ENCODE measurements at places on chromosomes 5 and 9.

- DNase-seq = no peak
- H3K27ac ChIP-seq = no peak overlapping the region
- no peaks in the 10 kb centered on the region for H3K36me3 ChIP-seq
- no peaks in the 10 kb centered on the region for H3K4me1 ChIP-seq
Measured at GRCh38 chr5:120306303-120306702, 157.8 kb upstream of the PRR16 start.

DNA sequence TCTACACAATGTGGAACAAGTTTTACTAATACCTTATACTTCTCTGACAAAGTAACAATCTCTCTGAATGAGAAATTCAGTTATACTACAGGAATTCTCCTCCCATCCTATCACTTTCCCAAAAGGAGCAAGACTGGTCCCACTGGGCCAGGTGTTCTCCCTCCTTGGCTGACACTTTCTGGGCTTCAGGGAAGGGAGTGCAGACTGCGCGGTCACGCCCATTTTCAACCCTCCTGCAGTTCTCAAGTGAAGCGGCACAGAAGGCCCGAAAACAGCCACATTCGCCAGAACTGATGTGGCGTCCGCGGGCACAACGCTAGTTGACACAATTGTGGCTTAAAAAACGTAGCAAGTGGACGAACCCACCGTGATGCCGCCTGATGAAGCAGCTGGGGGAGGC lies 603 bp downstream of the SAXO1 start:
- H3K4me3 ChIP-seq = no peak overlapping the region
- DNase-seq = no peak
- H3K36me3 ChIP-seq = no peaks in the 10 kb centered on the region

DNA sequence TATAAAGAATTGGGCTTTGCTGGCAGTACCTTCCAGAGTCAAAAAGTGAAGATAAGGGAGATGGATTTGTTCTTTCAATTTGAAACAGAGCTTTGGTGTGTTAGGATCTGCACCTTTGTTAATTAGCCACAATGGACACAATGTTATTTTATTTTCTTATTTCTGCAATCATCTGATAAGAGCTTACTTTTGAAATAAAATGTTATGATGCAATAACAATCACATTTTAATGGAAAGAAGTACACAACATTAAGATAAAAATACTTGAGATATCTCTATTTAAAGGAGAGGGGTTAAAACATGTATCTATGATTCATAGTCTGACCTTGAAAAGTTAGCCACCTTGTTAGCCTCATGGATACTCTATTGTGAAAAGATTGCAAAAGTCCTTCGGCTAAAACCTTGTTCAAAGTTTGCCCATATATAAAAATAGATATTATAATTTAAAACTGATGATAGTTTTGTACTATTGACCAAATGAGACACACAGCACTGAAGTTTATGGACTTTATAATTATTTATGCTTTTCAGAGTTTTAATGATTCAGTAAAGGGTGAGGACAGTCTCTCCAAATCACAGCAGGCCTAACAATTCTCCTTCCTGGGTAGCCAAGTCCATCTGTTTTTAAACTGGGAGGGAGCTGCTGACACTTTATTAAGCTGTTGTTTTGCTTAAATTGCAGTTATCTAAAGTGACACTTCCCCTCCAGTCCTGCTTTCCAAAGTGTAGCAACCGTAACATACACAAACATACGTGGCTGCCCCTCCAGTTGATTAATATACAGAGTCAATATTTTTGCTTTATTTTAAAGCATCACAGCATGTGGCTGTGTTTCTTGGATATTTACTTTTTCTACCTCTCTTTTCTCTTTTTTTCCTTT lies 47.6 kb upstream of the DAP start:
- no peak overlapping the region for H3K27ac ChIP-seq
- peaks cover 7% of the 10 kb centered on the region for H3K4me1 ChIP-seq
- no peaks in the 10 kb centered on the region for H3K27me3 ChIP-seq
- no peak for DNase-seq
- no peaks in the 10 kb centered on the region for H3K36me3 ChIP-seq
- no peak overlapping the region for H3K4me3 ChIP-seq

DNA sequence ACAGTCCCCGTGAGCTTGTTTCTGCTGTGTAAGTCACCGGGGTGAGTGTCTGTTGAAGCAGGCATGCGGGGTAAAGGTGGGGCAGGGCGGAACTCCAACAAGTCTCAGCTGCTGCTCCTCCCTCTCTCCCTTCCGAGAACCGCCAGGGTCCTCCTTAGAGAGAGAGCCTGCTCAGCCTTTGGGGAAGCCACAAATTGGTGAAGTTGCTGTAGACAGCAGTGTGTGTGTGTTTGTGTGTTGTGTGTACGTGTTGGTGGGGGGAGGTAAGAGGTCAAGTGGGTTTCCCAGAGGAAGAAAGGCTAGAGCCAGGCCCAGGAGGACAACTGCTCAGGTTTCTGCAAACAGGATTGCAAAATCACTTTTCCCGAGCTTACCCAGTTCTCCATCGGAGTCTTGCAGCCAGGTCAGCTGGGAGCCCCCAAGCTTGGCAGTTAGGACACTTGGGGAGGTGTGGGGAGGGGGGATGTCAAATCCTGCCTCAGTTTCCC lies 38.9 kb upstream of the DAB2IP start:
- H3K4me1 ChIP-seq = peaks cover 61% of the 10 kb centered on the region
- no peaks in the 10 kb centered on the region for H3K36me3 ChIP-seq
- H3K27ac ChIP-seq = no peak overlapping the region
- no peak for DNase-seq

DNA sequence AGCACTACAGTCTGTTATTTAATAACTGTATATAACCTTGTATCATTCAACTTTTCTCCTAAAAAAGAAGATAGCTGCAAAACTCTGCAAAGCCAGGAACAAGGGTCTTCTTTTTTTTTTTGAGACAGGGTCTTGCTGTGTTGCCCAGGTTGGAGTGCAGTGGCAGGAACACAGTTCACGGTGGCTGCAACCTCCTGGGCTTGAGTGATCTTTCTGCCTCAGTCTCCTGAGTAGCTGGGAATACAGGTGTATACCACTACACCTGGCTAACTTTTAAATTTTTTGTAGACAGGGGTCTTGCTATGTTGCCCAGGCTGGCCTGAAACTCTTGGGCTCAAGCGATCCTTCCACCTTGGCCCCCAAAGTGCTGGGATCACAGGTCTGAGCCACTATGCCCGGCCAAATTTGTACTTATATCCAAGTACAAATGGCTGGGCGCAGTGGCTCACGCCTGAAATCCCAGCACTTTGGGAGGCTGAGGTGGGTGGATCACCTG lies 19.2 kb downstream of the RIOK2 start:
- H3K27ac ChIP-seq = no peak overlapping the region
- H3K27me3 ChIP-seq = no peaks in the 10 kb centered on the region
- H3K4me1 ChIP-seq = no peaks in the 10 kb centered on the region

All from heart right ventricle (tissue), 16 donors.